Adipocyte (in vitro differentiated cells): ENCODE measurements at places on chromosomes 5 and 9.

GRCh38 chr5:18281947-18282581 lies 647.8 kb downstream of the TAF11L14 start:
- peak; percentile 79 for DNase-seq

- DNase-seq, result no peak
Measured at GRCh38 chr5:6711409-6712141, 1.7 kb upstream of the TENT4A start.

DNA sequence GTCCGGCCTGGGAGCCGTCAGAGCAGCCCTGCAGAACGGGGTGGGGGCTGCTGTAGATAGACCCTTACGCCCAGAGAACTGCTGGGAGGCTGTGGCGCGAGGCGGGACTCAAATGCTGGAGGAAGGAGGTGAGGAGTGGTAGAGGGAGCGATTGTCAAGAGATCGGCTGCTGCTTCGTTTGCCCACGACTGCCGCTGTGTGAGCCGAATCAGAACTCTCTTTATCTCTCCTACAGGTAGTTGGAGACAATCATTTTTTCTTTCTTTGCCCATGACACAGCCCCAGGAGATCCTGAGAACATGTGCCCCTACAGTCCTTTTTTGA lies 456 bp downstream of the ZNF79 start:
- DNase-seq, result no peak

DNA sequence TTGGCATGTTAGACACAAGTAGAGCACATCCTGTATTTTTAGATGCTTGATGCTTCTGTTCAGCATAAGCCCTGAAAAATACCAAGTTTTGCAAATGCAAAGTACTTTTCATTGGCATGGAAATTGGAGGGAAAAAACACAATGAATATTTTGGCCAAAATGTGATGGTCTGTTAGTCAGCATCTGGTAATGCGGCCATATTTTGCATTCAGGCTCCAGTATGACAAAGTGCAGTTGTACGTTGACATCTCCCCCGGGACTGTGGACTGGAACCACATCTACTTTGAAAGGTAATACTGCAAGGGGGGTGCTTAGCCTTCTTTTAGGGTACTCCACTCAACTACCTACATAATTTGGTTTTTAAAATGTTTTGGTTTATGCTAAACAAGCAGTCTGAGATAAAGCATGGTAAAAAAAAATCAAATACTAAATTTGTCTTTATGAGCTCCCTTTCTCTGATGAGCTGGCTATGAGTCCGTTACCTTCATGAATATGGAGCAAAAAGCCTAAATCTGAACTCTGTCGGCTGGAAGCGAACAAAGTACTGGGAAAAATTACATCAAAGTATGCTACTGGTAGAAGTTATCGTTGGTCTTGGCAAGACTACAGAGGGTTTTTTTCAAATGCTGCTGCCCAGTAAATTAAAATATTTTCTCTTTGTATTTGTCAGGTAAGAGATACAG lies 297.0 kb downstream of the ARHGEF28 start:
- no peak for DNase-seq

GRCh38 chr5:8188874-8189565 lies 320.1 kb downstream of the MTRR start:
- DNase-seq, result no peak

- peak; percentile 91 for DNase-seq
Measured at GRCh38 chr5:137201876-137202275, 297.2 kb downstream of the SPOCK1 start.

GRCh38 chr9:82421498-82421897 lies 432.9 kb downstream of the SPATA31D1 start:
- no peak for DNase-seq

DNA sequence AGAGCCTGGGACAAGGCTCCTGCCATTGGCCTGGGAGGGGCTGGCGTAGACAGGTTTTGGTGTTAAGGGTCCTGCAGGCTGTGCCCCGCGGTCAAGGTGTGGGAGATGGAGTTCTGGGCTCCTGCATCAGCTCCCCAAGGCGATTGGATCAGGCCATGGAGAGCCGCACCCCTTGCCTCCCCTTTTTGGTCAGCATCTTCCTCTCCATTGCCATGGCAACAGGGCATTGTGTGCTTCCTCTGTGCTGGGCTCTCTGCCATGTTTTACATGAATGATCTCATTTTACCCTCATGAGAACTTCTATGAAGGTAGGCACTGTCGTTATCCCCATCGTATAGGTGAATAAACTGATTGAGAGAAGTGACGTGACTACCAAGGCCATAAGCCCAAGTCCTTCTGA lies 344.3 kb upstream of the CLINT1 start:
- no peak for DNase-seq

DNA sequence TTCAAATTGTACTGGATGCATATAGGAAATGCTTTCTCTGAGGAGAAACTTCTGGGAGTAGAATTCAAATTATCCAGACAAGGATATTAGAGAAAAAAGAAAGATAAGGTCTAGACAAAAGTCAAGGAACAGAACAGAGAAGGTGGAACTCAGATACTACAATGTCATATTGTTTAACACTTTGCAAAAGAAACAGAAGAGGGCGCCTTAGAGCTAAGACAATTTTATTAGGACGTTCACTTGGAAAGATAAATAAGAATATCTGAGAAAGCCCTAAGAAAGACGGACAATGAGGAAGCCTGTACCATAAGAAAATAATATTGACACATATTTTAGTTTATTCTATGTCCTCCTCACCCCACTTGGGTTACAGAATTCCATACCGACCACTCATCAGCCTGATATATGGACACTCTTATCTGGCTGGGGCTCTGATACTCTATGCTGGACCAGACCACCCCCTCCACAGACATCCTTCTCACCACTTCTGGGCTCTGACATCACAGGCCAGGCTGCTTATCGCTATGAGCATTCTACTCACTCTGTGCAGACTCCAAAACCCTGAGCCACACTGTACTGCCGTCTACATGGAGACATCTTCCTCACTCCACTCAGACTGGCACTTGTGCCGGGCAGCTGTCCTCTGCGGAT lies 9.1 kb upstream of the AK3 start:
- DNase-seq, result peak; percentile 84

DNA sequence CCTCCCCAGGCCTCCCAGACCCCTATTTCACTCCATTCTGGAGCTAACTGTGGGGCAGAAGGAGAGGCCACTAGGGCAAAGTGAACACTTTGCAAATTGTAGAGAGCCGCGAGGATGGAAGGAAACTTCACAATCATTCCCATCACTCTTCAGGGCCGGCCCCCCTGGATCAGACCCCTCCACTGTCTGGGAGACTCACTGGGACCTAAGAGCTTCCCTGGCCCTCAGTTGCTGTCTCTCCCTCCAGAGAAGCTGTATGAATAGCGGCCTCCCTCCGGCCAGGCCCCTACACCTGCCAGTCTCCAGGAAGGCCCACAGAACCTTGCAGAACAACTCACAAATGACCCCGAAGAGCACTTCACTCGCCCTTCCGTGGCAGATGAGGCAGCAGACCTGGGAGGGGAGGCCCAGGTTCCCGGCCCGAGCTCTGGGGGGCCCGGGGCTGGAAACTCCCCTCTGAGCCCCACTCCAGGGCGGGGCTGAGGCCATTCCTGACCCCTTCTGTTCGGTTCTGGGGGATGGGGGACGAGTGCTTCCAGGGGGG lies 141.9 kb upstream of the IER5L start:
- DNase-seq, result no peak

DNA sequence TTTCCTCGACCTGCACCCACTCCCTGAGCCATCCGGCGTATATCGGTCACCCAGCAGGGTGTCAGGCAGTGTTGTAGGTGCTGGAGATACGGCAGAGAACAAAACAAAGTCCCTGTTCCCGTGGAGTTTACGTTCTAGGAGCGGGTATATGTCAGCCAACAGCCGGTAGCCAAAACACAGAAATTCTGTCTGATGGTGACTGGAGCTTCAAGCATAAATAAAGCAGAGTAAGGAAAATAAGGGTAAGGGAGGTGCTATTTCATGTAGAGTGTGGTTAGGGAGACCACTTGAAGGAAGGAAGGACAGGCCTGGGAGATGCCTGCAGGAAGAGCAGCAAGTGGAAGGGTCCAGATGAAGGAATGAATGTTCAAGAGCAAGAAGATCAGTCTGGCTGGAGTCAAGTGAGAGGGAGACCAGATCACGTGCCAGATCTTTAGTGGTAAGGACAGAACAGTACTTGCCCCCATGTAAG lies 783 bp upstream of the ZFR start:
- DNase-seq, result no peak

DNA sequence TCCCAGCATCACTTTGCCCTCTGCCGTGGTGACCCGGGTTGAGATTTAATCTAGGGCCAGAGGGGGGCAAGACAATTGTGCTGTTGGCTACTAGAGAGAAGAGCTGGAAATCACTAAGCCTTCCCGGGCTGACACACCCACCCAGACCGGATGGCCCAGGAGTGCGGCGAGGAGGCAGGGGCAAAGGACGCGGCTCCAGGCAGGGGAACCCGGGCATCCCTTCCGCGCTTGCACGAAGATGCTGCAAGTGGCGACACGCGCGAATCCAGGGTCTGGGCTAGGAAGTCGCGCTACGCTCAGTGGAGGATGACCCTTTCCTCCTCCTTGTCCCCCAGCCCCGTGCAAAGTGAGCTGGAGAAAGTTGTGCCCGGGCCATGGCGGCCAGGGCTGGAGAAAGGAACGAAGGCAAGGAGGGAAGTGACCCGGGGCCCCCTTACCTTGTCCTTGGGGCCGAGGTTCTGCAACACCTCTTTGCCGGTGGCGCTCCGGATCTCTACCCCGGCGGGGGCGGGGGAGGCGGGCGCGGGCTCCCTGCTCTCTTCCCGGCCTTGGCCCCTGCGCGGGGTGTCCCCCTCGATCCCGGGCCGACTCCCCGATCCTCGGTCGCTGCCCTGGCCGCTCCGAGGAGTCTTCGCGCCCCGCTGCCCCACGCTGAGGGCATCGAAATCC lies 693 bp downstream of the DPYSL3 start:
- peak; percentile 68 for DNase-seq

- DNase-seq, result no peak
Measured at GRCh38 chr9:134322781-134323241, 3.4 kb upstream of the RXRA start.

DNA sequence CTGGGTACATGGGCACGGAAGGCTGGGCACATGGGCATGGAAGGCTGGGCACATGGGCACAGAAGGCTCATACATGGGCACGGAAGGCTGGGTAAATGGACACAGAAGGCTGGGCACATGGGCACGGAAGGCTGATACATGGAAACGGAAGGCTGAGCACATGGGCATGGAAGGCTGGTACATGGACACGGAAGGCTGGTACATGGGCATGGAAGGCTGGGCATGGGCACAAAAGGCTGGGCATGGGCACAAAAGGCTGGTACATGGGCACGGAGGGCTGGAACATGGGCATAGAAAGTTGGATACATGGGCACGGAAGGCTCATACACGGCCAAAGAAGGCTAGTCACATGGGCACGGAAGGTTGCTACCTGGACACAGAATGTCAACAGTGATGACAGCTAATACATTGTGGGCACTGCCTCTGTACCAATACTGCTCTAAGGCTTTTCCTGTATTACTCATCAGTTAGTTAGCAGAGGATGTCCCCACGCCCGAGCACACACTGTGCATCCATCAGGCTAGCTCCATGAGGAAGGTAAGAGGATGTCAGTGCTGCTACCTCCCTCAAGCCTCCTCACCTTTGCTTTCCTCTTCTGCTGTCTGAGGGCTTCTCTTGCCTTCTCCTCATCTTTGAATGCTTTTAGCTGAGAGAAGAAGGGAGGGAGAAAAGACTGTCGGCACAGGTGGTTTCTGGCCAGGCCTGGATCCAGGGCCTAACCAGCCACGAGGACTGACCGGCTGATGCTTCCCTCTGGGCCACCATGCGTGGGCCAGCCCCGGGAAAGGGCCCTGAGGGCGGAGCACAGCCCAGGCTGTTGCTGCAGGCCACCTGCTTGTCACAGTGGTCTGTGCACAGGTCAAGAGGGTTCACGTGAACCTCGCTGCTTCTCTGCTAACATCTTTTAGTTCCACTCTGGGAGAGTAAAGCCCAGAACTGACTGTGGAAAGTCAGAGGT lies 14.3 kb downstream of the GPX3 start:
- DNase-seq, result no peak

DNA sequence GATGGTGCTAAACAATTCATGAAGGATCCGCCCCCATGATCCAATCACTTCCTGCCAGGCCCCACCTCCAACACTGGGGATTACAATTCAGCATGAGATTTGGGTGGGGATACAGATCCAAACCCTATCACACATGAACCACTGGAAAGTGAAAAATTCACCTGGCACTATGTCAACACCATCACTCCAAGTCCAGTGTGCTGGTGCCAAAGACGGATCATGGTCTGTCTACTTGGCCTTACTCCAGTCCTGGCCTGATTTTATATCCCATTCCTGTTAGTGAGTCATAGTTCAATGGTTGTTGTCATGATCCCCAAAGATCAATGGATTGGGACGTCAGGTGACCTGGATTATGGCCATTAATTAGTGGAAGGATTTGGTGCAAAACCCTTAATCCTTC lies 147.4 kb upstream of the RPS23 start:
- no peak for DNase-seq

DNA sequence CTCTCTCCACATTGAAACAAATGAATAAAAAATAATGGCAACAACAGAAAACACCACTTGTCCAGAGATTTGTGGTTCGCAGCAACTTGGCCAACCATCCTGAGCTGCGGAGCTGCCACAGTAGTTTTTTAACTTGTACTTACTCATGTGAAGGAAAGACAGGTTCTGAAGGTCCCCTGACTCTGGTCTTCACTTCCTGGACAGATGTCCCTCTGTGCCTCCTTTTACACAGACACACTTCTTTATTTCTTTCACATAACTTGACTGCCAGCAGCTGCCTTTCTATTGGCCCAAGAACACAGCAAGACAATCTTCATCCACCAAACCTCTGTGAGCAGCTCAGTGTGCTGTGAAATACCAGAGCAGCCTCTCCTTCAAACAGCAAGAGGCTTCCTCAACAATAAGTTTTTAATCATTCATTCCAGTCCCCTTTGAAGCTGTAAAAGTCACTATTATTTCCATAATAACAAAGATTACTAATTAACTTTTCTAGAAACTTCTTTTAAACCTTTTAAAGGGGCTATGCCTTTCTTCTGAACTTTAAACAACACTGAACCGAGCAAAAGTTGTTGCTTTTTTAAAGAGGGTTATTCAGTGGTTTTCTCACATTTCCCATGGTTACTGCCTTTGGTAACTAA lies 198.7 kb downstream of the NR2F1-AS1 start:
- no peak for DNase-seq

DNA sequence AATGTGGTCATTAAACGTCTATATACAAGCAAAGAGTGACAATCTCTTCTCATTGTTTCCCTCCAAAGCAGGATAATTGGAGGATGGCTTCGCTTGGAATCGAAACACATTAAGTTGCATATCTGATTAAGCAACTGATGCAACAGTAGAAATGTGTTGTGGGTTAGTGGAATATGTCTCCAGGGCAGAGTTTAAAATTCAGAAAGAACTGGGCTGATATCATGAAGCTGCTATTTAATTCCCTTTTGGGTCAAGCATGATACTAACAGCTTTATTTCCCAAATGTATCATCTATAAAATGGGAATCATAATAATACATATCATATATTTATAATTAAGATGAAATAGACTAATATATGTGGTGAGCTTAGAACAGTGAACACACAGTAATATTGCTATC lies 1763.0 kb upstream of the C9orf72 start:
- DNase-seq, result no peak

DNA sequence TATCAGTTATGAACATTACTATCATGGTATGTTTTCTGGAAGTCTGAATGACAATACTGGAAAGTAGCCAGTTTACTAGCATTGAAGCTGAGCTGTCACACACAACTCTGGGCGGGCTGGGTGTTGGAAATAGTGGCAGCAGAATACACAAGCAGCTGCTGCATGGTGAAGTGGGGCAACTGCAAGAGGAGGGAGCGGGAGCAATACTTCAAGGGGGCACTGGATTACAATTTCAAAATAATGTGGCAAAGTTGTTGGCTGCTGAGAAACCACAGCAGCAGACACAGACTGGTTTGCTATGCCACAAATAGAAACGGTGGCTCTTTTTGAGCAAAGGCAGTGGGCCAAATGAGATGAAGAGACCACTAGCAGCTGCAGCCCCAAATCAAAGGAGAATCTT lies 350.2 kb downstream of the KIAA0825 start:
- no peak for DNase-seq
